ENCODE measurements at places on chromosomes 5 and 9.

- no peak for DNase-seq
These were observed 32.0 kb downstream of the STARD4 start for GRCh38 chr5:111480346-111480745.

- DNase-seq = no peak
These were observed 26.4 kb upstream of the F2R start for GRCh38 chr5:76689321-76690036.

- no peak for DNase-seq
These were observed 4.9 kb upstream of the FYB1 start for GRCh38 chr5:39224196-39224761.

DNA sequence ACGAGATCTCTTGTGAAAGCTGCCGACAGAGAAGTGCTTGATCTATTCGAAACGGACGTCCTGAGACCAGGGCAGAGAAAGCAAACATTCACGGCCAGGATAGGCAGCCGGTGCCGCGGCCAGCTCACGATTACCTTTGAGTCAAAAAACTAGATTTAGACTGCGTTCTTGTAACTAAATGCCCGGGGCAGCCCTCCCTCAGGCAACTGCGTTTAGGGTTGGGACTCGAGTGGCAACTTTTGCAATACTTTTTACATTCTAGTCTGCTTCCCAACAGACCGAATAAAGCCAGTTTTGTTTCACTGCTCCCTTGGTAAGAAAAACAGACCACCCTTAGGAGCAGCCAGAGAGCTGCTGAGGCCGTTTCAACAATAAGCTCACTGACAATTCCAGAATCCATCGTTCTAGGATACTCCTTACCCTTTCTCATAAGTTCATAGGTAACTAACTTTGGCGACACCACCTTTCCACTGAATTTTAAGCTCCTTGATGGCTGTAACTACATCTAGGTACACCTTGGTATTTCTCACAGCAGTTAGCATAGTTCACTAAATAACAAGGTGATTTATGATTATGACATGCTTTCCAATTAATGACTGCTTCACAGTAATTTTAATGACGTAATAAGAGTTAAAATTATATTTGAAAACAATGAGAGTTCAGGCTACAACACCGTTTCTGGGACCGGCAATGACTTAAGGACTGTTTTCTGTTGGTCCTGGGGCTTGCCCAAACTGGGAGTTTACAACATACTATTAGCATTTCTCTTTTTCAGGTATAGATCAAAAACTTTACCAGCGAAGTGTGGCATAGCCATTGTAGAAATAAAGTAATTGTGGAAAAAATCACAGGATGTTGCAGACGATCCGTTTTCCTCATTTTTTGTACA lies 899 bp upstream of the RAPGEF6 start:
- DNase-seq = peak; percentile 23

DNA sequence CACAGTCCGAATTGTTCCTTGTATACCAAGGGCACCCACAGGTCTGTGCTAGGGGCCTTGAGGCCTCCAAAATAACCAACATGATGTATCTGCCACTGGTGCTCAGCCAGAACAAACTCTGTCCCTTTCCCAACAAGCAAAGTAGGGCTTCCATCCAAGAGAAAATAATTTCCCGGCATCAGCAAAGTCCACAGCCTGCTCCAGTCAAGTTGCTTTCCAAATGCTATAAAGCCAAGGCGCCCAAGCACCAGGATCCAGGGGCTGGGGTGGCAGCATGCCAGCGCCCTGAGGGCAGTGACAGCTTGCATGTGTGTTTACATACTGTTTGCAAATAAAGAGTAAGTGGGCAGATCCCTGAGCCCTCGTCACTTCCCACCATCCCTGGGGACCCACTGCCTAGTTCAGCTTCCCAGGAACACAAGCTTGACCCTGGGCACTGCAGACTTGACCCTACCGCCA lies 155.9 kb downstream of the ERCC6L2 start:
- no peak for DNase-seq

- DNase-seq = no peak
These were observed 82.1 kb downstream of the S1PR3 start for GRCh38 chr9:89073397-89073796.

GRCh38 chr5:41009232-41009631 lies 61.9 kb downstream of the MROH2B start:
- no peak for DNase-seq

DNA sequence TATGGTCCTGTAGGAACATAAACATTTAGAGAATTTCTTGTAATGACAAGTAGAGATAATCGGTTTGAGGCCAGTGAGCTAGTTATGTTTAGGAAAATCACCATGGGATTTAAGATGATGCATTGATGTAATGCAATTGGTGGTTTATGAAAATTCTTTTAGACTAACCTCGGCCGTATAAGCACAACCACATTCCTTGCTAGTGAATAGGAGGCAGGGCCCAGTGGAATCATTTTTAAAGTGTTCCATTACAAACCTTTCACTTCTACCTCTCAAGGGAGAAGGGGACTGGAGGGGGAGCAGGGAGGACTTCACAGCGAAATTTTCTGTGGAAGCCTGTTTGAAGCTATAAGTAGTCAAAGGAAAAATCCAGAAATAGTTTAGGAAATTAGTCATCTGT lies 71.8 kb upstream of the NFIL3 start:
- no peak for DNase-seq

DNA sequence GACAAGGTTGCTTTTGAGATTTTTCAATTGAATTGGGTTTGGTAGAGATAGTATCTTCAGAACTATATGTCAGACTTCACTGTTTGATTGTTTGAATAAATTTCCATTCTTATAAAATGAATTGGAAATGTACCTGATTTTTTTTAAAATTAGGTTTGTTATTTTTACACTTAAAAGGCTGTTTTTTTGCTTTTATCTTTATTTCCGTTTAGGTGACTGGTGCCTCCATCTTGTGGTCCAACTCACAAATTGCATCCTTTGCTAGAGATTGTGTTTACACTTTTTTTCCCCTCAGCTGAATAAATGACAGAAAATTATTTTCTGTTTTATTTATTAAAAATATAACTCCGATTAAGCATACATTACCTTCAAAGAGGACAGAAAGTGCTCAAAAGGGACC lies 15.6 kb downstream of the NDUFAF2 start:
- DNase-seq = peak; percentile 16

All from CD4-positive, alpha-beta T cell treated with Interleukin-2 at 100 ng/mL for 4 hours (primary cell).